ENCODE measurements at places on chromosomes 11 and 22.
A peak's percentile ranks its signal among the peaks of the same experiment; 100 is the strongest.

- DNase-seq: no peak
Measured at GRCh38 chr11:131537748-131538147, 167.3 kb downstream of the NTM start.

GRCh38 chr11:115745610-115746512 lies 241.6 kb upstream of the CADM1 start:
- DNase-seq: no peak

GRCh38 chr11:61011950-61012736 lies 40.7 kb downstream of the CD6 start:
- peak; percentile 82 for DNase-seq

- DNase-seq: no peak
Measured at GRCh38 chr11:96045622-96046456, 121.9 kb upstream of the MTMR2 start.

DNA sequence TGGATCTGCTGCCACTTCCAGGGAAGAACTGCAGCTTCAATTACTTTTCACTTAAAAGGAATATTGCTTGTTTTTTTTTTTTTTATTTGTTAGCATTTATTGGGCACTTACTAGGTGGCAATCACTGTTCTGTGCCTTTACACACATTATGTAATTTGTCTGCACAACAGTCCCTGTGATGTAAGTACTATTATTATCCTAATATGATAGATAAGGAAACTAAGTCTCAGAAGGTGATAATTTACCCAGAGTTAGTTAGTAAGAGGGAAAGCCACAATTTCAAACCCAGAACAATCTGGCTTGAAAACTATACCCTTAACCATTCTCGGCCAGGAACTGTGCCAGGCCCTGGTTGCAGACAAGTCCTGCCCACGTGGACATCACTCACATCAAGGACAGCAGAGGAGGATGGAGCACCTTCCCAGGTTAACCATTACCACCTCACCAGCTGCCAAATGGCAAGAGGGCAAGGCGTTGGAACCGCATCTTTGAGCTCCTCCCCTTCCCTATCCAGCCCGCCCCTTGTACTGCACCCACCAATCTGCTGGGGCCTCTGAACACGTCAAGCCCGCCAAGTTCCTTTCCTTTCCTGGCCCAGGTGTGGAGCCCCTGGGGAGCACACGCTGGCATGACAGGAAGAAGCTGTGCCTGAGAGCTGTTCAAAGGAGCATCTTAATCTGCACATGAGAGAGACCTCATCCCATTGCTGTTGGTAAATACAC lies 78.4 kb downstream of the NAV2 start:
- DNase-seq: no peak

GRCh38 chr11:64364911-64365310 lies 5.9 kb downstream of the RPS6KA4 start:
- DNase-seq: no peak

- DNase-seq: no peak
Measured at GRCh38 chr11:117929142-117929915, at the start of gene TMPRSS13. Gene TMPRSS13 (minus strand): TSS chr11:117929402. CDS start chr11:117929307, 95 bp downstream.

- peak; percentile 19 for DNase-seq
Measured at GRCh38 chr22:43110927-43111623, 525 bp downstream of the BIK start.

DNA sequence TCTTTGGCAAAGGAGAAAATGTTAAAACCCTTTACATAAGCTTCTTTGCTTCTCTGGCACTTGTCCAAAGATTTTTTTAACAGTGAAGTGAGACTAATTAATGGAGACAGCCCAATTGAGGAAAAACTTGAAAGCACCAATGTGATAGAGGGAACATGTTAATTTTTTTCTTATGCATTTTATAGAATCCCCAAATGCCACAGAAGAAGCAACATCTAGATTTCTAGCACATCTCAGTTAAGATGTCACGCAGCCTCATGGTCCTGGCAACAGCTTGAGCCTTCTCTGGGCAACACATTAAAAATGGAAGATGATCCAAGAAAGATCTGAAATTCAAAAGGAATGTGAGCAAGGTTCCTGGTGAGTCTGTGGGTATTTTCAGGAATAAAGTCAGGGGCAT lies 48.5 kb downstream of the PACSIN2 start:
- DNase-seq: no peak

- no peak for DNase-seq
Measured at GRCh38 chr11:50169634-50170033, 137.0 kb downstream of the OR4C45 start.

- DNase-seq: no peak
Measured at GRCh38 chr22:45677063-45677462, 5.4 kb downstream of the ATXN10 start.

DNA sequence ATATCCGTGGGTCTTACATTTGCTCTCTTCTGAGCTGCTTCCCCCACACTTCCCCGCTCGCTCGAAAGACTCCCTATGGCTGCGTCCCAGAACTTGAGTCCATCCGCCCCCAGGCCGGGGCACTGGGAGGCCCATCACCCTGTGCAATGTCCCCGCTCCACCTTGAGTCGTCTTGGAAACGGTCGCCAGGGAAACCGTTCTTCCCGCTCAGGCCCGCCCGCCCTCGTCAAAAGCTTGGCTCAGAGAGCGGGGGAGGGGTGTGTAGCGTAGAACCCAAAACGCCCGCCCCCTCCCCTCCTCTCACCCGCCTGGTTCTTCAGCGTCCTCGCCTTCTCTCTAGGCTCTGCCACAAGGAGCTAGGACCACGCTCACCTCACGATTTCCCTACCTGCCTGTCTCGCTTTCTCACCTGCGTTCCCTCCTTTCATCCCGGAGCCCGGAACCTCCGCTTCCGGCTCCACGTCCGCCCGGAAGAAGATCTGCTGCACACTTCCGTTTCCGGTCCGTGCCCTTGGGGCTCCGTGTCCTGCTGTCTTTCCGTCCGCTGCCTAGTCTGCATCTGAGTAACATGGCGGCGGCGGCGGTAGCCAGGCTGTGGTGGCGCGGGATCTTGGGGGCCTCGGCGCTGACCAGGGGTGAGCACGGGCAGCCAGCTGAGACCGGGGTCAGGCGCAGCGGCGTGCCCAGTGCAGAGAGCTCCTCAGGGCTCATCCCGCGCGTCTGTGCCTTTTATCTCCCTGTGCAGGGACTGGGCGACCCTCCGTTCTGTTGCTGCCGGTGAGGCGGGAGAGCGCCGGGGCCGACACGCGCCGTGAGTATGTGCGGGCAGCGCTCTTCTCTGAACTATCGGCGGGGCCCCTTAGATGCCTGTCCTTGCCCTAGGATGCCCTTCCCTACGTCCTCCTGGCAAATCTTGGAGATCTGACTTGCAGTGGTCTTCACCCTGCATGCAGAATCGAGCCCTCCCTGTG lies at the start of the genes KBTBD4 and NDUFS3:
Gene KBTBD4, minus strand, starts transcription at position 447 of the 971 bp plus-strand sequence. Its CDS starts 19 bp downstream, at position 428.
Gene NDUFS3, plus strand, starts transcription at position 551 of the 971 bp plus-strand sequence. Its CDS starts 18 bp downstream, at position 569.
- peak; percentile 89 for DNase-seq

DNA sequence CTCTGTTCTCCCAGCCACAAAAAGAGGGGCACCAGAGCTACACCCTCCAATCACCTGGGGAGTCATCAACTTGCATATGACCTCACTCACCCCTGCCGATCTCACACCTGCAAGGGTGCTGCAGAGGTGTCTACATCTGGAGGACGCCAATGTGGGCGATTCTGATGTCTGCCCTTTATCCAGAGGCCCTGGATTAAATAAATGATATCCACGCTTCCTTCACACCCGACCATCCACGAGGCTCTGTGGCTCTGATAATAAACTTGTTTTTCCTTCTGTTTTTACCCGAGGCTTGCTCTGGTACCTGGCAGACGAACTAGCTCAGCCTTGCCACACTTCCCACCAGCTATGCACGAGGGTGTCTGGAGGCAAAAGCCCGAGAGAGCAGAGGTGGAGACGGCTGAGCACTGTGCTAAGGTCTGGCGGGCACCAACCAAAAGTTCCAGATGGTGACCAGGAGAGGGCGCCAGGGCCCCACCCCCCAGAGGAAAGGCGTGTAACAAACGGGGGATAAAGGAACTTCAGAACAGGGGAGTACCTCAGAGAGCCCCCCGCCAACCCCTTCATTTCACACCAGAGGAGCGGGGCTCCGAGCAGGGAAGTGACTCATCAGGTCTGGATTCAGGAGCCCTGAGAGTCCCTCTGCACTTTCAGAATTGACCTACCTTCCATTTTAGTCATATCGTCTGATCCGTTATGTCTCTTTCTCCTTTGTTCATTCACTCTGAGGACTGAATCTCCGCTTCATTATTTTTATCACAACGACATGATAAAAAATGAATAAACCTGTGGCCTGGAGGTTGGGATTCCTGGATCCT lies 13.5 kb downstream of the SCN3B start:
- DNase-seq: peak; percentile 68

- no peak for DNase-seq
Measured at GRCh38 chr22:43511276-43511910, 99.6 kb downstream of the MPPED1 start.

GRCh38 chr11:73168925-73169579 lies 26.9 kb upstream of the FCHSD2 start:
- no peak for DNase-seq

GRCh38 chr11:128151780-128152179 lies 435.6 kb downstream of the ETS1 start:
- DNase-seq: no peak

DNA sequence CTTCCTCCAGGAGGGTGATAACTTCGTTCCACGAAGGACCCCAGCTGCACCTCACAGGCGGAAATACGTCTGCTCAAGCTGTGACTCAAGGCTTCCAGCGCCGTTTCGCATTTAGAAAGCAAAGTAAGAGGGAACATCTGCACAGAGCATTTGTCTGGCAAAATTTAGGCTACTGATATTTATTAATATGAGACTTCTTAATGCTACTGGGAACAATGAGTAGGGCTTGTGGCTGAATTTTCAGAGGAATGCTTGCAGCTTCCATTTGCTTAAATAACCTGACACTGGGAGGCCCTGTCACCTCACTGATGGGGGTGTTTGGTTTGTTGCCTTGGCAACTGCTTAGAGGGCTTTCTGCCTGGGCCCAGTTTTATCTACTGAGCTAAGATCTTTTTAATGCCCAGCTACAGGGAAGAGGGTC lies 14.7 kb upstream of the ST14 start:
- no peak for DNase-seq

DNA sequence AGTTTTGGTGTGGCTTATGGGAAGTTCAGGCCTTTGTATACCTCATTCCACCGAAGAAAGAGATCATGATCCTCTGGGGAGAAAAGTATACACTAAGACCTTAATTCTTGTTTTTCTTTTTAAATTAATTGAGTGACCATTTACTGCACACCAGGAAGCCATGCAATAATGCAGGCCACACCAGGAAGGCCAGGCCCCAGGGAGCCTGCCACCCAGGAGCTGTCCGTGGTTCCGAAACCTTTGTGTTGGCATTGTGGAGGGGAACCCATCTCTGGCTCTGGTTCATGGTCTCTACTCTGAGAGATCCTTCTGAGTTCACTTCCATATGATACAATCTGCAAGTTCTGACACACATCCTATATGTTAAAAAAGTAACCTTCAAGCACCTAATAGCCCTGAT lies 291.8 kb downstream of the MIAT start:
- DNase-seq: peak; percentile 13

DNA sequence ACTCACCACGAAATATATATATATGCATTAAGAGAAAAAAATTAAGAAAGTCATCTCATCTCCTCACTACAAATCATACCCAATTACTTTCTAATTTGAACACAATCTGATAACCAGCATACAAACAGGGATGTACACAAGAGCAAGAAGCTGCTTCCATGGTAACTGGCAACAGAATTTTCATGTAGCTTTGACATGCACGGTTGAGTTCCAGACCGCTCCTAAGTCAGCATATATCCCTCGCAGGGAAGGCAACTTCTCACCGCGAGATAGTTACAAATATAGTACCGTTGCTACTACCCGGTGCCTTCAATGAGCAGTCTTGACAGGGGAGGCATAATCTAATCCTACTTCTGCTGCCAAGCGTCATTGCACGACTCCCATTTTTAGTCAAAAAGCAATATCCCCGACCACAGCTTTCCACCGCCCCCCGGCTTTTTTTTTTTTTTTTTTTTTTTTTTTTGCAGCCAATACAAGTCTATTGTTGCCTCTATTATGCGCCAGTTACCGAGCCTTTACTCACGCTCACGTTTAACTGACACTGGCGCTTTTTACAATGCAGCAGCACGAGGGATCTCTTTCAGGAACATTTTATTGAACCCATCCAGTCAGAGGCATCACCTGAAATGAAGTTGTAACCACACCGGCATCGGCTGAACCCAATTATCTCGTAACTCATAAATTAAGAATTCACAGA lies 2.2 kb downstream of the CADM1 start:
- DNase-seq: no peak

GRCh38 chr22:40212121-40212520 lies 34.4 kb downstream of the TNRC6B start:
- DNase-seq: no peak

- DNase-seq: no peak
Measured at GRCh38 chr11:118876286-118876685, 7.4 kb upstream of the CXCR5 start.

DNA sequence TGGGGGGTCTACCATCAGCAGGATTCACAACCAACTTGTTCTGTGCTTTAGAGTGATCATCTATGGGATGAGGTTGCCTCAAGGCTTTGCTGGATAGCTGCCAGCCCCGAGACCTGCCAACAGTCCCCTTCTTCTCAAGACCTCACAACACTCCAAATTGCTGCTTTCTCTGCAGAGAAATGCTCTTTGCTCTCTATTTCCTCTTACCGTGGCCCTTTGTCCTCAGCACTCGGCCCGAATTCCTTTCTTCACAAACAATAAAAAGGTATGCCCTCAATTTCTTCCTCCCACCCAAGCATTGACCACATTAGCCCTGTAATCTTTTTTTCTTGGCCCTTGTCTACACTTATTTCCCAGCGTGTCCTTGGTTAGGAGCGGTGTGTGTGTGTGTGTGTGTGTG lies 147.4 kb upstream of the SNX19 start:
- DNase-seq: no peak

GRCh38 chr11:71307811-71308645 lies 55.7 kb upstream of the SHANK2 start:
- no peak for DNase-seq

GRCh38 chr11:73972187-73972586 lies 10.5 kb downstream of the UCP2 start:
- DNase-seq: no peak

- no peak for DNase-seq
Measured at GRCh38 chr22:30283342-30283741, 6.0 kb downstream of the CASTOR1 start.

GRCh38 chr22:44325718-44326490 lies 13.2 kb upstream of the SHISAL1 start:
- DNase-seq: no peak

DNA sequence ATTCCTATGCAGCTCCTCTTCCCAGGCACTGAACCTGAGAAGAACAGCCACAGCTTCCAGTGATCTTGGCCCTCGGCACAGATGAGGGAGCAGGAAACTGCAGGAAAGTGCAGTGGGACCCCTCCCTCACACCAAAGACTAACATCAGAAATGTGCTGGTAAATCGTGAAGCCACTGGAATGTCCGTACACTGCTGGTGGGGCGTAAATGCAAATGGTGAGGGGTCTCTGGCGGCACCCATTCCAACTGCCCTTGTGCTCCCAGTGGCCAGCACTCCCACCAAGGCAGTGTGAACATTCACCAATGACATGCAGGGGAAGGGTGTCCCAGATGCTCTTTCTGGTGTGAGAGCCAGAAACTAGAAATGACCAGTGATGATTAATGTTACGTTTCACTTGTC lies 574.0 kb downstream of the BRD1 start:
- no peak for DNase-seq

GRCh38 chr11:111565114-111565720 lies 24.7 kb downstream of the LAYN start:
- DNase-seq: peak; percentile 59
